Activated CD8-positive, alpha-beta memory T cell treated with anti-CD3 and anti-CD28 coated beads, Interleukin-2, amount 10 ng/mL, durations not matched to agents 7 days and 5 days (primary cell): ENCODE measurements at places on chromosomes 12 and 14. TPM values are rescaled to one million over a fixed set of nuclear protein-coding genes. Genes with fewer than 3 reads are reported as not detected.

Gene SIX6
- total RNA-seq, result not detected

Gene RAD9B
- 1.8 TPM for total RNA-seq

Gene TRPV4
- total RNA-seq, result not detected

Gene BAG5
- 29.9 TPM for total RNA-seq

Gene RFX4
- total RNA-seq, result not detected

Gene FAIM2
- 0.06 TPM for total RNA-seq

Gene SLC41A2
- total RNA-seq, result 6.3 TPM

Gene C12orf50
- 0.18 TPM for total RNA-seq

Gene TCL1B
- not detected for total RNA-seq

Gene ZFC3H1
- 54.6 TPM for total RNA-seq

Gene NR1H4
- total RNA-seq, result not detected

Gene KLRB1
- 30.2 TPM for total RNA-seq
